DMS53 (cell line): ENCODE measurements at places on chromosomes 1 and 21.

GRCh38 chr21:35724156-35724555 is 336.2 kb downstream of the SETD4 start:
- no peak for DNase-seq

DNA sequence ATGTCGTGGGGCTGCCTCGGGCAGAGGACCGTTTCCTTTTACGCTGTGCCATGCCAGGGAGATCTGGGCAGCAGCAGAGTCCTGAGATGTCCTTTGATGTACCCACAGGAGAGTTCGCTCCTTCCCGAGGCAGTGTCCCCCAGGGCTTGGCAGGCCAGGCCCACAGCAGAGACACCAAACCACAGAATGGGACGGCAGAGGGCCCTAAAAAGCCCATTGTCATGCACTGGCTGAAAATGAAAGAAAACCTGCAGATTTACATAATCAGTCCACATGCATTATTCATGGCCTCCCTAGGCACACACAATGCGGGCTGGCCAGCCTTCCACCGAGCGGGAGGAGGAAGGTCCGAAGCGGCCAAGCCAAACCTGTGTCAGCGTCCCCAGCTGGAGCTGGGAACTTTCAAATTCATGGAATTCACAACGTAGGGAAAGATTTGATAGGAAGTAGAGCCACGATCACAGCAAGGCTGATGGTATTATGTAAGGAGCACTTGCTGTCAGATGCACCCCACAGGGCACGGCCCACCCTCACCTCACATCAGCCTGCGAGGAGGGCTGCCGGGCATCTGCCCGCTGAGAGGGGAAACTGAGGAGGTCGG is 25.3 kb upstream of the EFHD2 start:
- no peak for DNase-seq

DNA sequence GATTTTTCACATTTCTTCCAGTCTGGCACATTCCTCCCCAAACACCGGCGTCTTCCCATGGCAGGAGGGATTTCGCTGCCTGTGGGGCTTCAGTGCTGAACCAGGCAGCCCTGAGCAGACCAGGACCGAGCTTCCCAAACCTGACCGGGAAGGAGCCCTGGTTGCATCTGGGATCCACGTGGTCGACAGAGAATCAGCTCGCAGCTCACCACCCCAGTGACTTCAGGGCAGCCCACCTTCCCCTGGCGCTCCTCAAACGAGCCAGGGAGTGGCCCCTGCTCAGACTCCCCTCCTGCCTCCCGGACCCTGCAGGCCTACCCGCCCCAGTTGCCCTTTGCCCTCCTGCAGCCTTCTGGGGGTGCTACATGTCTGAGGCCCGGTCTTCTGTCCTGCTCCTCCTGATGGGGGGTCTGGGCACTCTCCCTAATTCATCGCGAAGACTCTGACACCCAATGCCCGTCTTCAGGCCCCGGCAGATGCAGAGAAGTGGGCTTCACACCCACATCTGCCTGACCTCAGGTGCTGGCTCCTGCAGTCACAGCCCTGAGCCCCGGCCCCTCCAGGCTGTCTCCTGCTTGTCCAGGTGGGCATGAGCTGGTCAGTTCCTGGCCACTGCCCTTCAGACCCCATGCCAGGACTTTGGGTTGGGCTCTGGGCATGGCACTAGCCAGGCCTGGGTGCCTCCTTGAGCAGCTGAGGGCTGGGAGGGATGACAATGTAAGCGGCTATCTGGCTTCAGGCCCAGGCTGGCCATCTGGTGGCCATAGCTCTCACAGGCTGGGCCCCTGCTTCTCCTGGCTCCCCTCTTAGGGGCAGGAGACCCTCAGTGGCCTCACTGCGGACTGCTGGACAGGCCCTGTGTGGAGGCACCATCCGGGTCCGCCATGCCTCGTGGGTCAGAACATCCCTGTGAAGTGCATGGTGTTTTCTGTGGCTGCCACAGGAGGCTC is 26.1 kb upstream of the PRSS38 start:
- peak; percentile 61 for DNase-seq

DNA sequence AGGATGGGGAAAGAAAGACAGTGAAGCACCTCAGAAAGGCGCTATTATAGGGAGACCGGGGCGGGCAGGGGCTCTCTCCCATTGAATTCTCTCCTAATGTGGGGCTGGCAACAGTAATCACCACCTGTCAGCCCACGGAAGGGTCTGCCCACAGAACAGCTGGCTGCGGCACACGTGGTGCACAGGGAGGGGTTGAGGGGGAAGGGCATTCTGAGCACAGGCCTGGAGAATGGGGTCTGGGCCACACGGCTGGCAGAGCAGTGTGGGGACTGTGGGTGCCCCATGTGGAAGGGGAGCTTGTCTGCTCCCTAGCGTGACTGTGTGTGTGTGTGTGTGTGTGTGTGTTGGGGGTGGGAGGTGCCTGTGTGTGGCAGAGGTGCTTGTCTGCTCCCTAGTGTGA is 4.1 kb downstream of the OLFML3 start:
- no peak for DNase-seq
